Progenitor cell of endocrine pancreas (in vitro differentiated cells): ENCODE measurements at places on chromosomes 1 and 21. TPM values are rescaled to one million over a fixed set of nuclear protein-coding genes. Genes with fewer than 3 reads are reported as not detected.
A peak's percentile ranks its signal among the peaks of the same experiment; 100 is the strongest.

DNA sequence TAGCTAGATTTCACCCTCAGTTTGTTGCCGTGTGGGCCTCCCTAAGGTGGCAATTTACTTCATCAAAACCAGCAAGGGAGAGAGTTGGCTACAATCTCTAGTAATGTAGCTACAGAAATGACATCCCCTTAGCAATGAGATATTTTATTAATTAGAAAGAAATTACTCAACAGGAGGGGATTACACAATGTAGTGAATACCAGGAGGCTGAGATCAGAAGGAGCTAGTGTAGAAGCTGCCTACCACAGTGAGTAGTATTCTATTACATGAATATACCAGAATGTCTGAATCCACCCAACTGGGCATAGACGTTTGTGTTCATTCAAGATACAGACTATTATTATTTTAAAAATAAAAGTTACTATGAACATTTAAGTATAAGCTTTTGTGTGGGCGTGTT is 868.2 kb upstream of the CXADR start:
- no peak for DNase-seq

GRCh38 chr1:231386466-231386865 is 35.6 kb downstream of the EGLN1 start:
- no peak for DNase-seq

DNA sequence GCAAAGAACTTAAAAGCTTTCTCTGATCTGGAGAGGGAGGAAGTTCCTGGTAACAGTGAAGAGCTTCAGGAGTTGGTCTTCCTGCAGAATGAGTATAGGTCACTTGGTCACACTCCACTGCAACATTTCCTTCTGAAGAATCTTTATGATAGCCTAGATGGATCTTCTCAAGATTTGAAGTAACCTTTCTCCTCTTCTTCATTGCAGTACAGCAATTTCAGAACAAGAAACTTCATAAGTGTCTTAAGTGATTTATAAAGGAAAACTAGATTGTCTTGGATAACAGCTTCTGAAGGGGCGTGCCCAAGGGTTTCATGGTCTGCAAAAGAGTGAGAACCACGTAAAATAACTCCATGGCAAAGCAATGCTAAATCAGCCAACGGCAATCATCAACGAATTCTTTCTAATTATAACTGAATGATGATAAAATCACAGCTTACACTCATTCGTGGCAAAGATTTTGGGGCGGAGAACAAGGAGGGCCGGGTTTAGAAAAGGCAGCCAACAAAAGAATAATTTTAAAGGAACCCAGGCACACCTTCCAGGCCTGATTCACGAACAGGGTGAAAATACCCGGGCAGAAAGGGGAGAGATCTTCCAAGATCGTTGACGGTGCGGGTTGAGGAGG is 53.9 kb upstream of the ASPM start:
- no peak for DNase-seq

- DNase-seq: no peak
Observed at GRCh38 chr1:37094302-37094701, 60.0 kb upstream of the GRIK3 start.

- peak; percentile 51 for DNase-seq
Observed at GRCh38 chr21:26844258-26845065, 747 bp downstream of the ADAMTS1 start.

GRCh38 chr1:244273262-244273844 is 178.4 kb downstream of the ADSS2 start:
- no peak for DNase-seq

AMY1C gene
- total RNA-seq: not detected in 2 replicates

DNA sequence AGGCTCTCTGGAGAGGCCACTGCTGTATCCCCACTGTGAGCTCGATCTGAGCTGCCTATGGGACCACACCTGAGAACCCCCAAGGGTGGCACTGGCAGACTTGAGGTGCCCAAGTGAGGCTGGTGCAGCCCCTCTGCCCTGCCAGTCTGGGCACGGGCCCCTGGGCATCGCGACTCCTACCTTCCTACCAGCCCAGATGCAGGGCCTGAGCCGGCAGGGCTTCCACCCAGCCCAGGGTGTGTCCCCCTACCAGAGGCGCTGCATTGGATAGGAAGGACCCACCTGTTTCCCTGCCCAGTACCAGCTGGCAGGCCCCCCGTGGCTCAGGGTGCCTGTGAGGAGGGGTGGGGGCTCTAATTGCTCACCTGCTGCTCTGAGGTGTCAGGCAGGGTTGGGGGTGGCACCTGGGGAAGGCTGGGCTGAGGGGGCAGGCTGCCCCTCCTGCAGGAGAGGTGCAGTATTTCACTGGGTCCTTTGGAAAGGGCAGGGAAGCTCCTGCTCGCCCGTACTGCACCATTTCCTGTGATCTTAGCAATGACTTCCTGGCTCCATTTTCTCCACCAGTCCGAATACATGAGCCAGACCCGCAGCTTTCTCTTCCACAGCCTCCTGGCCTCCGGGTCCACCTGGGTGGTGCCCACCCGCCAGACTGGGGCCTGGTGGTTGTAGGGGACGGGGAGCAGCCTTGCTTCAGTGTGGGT is 11.8 kb downstream of the TP73 start:
- no peak for DNase-seq

GRCh38 chr1:170967042-170967910 is 31.9 kb downstream of the MROH9 start:
- no peak for DNase-seq

DNA sequence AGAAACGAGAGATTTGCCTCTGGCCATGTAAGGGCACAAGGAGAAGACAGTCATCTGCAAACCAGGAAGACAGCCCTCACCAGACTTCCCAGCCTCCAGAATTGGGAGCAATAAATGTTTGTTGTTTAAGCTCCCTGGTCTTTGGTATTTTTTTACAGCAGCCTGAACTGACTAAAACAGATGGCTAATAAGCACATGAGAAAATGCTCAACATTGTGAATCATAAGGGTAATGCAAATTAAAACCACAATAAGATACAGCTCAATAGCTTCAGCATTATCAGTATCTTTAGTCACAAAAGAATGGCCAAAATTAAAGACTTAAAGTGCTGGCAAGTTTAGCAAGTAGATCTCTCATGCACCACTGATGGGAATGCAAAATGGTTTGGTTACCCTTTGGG is 11.7 kb downstream of the UBE2G2 start:
- no peak for DNase-seq

- no peak for DNase-seq
Observed at GRCh38 chr1:56094168-56094567, 485.2 kb downstream of the PLPP3 start.

DNA sequence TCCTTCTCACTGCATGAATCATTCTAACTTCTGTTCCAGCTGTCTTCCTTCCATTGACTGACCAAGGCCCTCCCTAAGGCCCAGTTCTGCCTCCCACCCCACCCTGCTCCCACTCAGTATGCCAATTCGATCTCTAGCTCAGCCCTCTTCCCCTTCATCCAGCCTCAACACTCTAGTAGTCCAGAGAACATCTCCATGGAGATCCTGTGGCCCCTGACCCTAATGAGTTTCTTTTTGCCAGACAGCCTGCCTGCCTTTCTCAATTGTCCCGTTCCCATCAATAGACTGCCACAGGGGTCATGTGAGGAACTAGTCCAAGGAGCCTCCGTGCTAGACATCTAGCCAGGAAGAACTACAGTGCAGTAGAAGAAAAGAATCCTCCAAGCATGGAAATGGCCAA is 26.4 kb downstream of the RRAGC start:
- DNase-seq: no peak

DNA sequence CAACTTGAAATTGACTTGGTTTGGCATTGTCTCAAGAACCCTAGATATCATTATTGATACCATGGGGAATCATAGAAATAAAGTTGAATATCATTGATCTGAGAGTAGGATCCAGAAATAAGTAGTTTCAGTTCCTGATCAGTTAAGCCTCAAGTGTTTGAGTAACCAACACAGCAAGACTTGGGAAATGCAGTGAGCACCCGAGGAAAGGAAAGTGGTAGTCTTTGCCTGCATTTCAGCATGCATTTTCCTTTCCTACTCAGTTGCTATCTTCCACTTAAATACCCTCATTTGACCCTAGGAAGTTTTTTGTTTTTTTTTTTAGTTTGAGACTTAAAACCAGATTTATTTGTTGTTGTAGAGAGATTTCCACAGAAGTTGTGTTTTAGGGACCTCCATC is 18.9 kb downstream of the CLEC20A start:
- DNase-seq: no peak

PDE4B gene
- 0.29 and 0.42 TPM in 2 replicates for total RNA-seq

DNA sequence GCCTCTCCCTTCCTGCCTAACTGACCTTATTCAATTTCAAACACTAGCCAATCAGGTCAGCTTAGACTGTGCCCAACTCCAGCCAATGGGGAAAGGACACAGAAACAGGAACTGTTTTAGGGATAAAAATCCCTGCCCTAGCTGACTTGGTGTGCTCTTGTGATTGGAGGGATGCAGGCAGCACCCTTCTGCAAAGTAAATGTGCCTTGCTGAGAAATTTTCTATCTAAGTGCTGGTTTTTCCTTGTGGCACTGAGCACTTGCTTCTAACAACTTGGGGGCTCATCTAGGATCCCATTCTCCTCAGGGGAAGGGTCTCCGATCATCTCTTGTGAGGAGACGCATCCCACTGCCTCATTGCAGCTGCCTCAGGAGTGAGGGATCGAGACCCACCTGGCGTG is 10.7 kb upstream of the CD2 start:
- no peak for DNase-seq

ANGPTL3 gene
- total RNA-seq: 0.48 TPM in 1 of 2 replicates, not detected in the other

DNA sequence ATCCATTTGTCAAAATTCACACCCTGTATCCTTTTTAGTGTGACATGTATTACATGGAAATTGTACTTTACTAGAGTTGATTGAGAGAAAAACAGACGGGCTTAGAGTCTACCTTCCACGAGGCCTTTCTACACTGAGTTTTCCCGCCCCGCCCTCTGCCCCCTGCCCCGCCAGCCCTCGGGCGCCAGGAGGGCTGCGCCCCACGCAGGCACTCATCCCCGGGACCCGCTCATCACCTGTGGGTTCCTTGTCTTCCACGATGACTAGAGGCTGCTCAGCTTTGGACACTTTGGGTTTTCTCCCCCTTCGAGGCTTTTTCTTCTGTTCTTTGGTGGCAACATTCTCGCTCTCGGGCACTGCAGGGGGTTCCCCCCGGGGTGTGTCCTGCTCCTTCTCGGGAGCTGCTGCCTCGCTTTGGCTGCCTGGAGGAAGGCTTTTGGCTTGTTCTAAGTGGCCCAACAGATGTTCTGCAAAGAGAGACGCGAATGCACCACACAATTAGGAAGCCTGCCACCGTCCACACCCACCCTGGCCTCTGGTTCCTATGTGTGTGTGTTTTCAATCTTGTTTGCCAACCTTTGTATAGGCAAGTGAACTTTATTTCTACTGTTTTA is 39.6 kb downstream of the PRDM15 start:
- DNase-seq: no peak

GRCh38 chr1:31617916-31618746 is 642 bp downstream of the HCRTR1 start:
- peak; percentile 69 for DNase-seq

- DNase-seq: no peak
Observed at GRCh38 chr1:241012708-241013340, 344.2 kb downstream of the RGS7 start.

CXADR gene
- total RNA-seq: 58.1 and 65.9 TPM in 2 replicates

TRIM17 gene
- total RNA-seq: 20.5 and 20.8 TPM in 2 replicates

DNA sequence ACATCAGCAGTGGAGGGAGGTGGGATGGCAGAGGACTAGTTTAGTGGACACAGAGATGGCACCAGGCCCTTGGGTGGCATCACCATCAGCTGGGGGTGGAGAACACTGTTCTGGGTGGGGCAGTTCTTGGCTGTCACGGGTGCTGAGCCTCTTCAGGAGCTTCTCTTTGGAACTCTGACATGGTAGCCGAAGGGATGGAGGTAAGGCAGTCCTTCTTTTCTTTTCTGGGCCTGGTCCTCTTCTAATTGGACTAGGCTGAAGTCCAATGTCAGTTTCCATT is 8.3 kb upstream of the MEF2D start:
- DNase-seq: no peak

DNA sequence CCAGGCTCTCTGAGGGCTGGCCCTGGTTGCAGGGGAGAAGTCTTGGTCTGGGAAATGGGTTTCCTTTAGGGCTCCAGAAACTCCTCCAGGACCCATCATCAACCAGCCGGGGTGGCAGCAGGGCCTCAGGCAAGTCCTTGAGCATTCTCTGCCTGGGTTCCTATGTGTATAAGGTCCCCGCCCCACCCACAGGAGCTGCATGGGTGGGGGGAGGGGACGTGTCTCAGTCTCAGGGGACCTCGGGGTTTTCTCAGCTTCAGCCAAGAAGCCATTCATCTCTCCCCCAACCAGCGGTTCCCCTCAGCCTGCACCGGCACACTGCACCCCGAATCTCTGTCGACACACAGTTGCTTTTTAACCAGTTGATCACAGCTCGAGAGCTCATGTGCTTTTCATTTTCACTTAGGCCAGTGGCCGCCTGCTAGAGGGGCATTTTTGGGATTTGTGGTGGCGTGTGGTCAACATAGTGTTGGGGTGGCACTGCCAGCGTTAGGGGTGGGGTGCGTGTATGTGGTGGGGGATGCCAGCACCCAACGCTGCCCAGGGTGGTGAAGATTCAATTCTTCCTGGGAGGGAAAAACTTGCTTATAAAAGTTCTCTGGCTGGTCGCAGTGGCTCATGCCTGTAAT is 6.5 kb downstream of the RUNX3 start:
- no peak for DNase-seq

SARS1 gene
- 135 TPM in 2 replicates for total RNA-seq
